ENCODE measurements at places on chromosomes 5 and 9. TPM values are rescaled to one million over a fixed set of nuclear protein-coding genes. Genes with fewer than 3 reads are reported as not detected.

Gene LCN9
- total RNA-seq = not detected

Gene S1PR3
- not detected for total RNA-seq

Gene LURAP1L
- not detected for total RNA-seq

Gene SPATA31E1
- total RNA-seq = not detected

Gene CD180
- total RNA-seq = 0.08 TPM

Gene KIF12
- not detected for total RNA-seq

Gene GDNF
- not detected for total RNA-seq

Gene EFNA5
- total RNA-seq = not detected

Gene CTXN3
- not detected for total RNA-seq

Gene ZMAT2
- 47.5 TPM for total RNA-seq

Gene TEX48
- 0.67 TPM for total RNA-seq

Gene GRXCR2
- total RNA-seq = not detected

Gene FBP2
- not detected for total RNA-seq

Gene IRX1
- total RNA-seq = not detected

Gene NPDC1
- total RNA-seq = 96.1 TPM

Gene SLC1A1
- total RNA-seq = not detected

Gene FGFR4
- 1.7 TPM for total RNA-seq

Gene RETREG1
- 8.4 TPM for total RNA-seq

Gene G3BP1
- 251 TPM for total RNA-seq

Gene IFNA13
- not detected for total RNA-seq

Gene SV2C
- 0.45 TPM for total RNA-seq

Gene SLCO6A1
- total RNA-seq = not detected

Measured in activated T-helper 17 cell treated with anti-CD3 and anti-CD28 coated beads, Interleukin-2, amount 50 U/mL, for 72 hours (primary cell).